ENCODE measurements at places on chromosomes 12 and 14.

DNA sequence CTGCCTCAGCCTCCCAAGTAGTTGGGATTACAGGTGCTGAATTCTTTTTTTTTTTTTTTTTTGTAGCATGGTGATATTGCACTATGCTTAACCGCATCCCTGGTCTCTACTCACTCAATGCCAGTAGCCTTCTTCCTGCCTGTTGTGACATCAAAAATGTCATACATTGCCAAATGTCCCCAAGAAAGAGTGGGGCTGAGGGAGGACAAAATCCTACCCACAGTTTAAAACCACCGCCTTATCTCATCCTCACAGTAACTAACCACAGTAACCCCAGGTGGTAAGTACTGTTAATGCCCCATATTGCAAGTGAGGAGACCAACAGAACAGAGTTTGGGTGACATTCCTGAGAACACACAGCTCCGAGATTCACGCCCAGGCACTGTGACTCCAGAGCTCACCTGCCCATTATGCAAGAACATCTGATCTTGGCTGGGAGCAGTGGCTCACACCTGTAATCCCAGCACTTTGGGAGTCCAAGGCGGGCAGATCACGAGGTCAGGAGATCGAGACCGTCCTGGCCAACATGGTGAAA lies 19.6 kb downstream of the MORN3 start:
- DNase-seq: no peak

DNA sequence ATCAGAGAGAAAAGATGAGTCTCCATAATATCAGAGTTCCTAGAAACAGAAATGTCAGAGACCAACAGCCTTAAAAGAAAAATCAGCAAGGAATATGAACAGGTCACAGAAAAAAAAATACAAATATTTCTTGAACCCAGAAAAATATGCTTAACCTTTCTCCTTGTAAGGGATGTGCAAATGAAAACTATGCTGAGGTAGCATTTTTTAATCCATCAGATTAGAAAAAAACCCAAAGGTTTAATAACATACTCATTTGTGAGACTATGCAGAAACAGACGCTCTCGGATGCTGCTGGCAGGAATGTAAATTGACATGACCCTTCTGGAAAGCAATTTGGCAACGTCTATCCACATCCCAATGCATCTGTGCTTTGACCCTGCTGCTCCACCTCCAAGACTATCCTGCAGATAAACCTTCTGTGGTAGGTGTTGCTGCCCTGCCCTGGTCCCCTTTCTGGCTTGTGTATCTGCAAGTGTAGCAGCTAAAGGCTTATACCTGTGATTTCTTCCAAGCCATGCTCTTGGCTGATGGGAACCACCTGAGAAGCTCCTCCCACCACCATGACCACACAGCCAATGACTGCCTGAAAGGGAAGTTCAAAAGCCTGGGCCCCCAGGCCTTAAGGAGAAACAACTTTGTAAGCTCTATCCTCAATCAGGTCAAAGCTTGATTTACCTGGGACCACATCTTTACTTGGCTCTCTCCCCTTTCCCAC lies 49.4 kb downstream of the LTBP2 start:
- no peak for DNase-seq

DNA sequence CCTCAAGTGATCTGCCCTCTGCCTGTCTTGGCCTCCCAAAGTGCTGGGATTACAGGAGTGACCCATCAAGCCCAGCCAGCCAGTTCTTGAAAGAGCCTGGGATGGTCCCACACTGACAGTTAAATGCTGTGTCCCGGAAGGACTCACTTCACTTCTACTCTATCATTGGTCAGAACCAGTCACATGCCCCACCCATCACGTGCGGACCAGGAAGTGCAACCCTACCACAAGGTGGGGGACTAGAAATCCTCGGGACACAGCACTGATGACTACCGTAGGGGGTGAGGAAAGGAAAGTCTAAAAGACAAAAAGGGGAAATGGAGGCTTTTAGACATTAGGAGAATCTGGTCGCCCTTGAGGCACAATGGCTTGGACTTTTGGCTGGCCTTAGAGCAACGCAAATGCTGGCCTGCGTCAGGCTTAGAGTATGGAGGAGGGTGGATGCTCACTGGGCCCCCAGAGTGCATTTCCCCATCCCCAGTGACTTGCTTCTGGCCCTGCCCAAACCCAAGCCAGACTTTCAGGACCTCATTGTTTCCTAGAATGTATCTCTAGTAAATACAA lies 207.7 kb downstream of the TTC8 start:
- no peak for DNase-seq

DNA sequence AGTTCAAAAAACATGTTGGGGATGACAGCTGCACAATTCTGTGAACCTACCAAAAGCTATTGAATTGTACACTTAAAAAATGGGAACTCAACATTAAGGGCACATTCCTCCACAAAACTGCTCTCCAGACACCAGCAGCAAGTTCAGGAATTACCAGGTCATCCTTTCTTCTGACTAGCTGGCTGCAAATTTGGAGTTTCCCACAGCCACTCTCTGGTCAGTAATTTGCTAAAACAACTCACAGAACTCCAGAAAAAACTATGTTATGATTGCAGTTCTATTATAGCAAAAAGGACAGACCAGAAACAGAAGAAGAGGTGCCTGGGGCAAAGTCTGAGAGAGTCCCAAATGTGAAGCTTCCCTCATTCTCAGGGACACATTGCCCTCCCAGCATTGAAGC lies 20.1 kb upstream of the PLEKHD1 start:
- DNase-seq: no peak

DNA sequence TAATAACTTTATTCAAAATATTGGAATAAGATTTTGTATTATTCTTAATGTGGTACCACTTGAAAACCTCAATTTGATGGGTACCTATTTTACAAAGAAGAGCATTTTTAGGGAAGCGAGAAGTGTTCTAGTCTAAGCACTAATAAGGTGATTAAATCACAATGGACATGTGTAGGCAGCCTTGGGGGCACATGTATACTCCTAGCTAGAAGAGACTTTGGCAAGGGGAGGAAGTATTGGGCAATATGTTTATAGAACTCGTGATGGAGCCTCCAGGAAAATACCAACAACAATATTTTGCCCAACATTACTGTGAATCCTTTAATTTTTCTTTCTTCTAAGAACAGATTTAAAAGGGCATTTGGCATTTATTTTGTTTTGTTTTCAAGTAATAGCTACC lies 280.3 kb downstream of the ADAMTS20 start:
- no peak for DNase-seq

DNA sequence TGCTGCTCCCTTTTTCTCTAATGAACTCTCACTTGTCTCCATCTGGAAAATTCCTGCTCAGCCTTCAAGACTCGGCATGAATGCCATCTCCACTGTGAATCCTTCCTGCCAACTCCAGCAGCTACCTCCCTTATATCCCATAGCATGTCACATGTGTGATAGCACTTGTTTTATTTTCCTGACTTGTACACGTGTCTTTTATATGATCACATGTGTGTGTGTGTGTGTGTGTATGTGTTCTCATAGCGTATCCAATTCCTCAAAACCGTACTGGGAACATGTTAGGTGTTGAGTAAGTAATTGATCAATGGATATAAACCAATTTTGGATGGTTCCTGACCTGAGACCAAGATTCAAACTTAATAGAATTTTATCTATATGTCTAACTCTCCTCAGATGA lies 1107.7 kb downstream of the GALC start:
- DNase-seq: no peak

DNA sequence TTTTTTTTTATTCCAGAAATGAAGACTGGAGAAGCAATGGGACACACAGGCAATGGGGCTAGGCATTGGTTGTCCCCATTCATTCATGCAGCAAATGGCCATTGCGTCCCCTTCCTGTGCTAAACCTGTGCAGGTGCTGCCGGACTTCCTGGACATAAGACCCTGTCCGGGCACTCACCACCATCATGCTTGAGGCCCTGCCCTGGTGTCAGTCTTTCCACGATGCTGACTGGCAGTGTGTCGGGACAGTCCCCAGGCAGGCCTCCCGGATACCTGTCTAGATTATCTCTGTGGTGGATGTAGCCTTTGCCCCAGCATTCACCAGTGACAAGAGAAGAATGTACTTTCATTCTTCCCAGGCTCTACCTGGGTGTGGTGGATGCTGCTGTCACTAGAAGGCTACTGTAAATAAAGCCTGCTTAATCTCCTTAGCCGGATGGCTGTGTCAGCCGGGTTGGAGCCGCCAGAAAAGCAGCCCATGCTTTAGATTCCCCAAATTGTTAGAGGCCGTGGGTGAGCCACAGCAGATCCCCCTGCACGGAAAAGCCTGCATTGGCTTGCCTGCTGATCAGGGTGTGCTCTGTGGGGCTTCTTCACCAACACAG lies 94.5 kb upstream of the PARP11 start:
- DNase-seq: no peak

GRCh38 chr12:95114766-95115405 lies 41.5 kb upstream of the NR2C1 start:
- no peak for DNase-seq

GRCh38 chr14:74474376-74474775 lies 18.7 kb downstream of the NPC2 start:
- no peak for DNase-seq

- DNase-seq: no peak
These were observed 81.3 kb downstream of the SCN8A start for GRCh38 chr12:51672334-51672733.

DNA sequence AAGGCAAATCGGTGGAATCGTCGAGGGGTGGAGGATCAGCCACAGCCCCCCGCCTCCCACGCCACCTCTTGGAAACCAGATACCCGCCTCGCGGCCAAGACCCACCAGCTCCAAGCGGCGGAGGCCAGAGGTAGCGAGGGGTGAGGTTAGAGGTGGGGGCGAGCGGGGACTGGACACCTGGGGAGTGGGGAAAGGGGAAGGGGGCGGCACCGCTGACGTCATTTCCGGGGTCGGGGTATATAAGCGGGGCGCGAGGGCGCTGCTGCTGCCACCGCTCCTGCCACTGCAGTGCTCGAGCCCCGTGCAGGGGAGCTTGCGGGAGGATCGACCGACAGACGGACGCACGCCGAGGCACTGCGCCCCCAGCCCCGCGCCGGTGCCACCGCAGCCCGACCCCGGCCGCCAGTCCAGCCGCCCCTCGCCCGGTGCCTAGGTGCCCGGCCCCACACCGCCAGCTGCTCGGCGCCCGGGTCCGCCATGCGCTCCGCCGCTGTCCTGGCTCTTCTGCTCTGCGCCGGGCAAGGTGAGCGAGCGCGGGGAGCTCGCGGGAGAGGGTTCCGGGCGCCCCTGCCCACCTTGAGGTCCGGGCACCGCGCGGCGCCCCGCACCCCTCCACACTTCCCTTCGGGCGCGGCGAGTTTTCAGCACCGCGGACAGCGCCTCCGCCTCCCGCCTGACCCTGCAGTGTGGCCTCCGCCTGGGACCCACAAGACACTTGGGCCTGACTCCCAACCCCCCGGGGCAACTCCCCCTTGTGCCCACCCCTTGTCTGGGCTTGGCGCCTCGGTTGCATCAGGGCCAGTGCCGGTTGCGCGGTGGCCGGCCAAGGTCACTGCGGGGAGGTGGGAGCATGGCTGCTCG lies at the start of gene CHGA:
CHGA (plus strand) TSS at position 268 of the 861 bp plus-strand sequence; CDS start at position 478, 210 bp downstream.
- DNase-seq: peak; percentile 42

DNA sequence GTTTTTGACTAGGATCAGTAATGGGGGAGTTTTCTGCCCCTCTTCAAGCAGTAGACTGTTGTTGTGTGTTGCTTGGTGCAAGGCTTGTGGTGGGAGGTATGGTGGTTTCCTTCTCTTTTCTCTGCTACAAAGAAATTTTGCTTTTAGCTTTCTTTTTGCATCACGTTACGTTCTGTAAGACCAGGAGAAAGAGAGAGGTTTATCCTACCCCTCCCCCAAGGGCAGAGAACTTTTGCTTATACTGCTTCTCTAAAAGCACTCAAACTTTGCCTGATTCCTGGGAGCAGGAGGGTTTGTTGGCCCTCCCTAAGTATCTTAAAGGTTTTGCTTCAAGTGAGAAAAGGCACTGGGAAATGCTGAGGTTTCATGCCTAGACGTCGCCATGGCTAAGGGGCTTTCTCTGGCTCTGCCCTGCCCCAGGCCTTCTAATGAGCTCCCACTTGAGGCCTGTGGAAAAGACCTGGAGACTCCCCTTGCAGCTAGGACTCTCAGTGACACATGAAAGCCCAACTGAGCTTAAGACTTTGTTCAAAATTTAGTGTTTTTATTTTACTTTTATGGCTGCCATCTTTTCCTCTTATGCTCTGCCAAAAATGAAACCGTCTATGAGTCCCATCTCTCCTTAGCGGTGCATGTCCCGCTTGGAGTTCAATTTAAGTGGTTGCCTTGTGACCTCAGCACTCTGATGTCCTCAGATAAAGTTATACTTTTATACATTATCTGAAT lies 49.2 kb downstream of the EIF2S3B start:
- no peak for DNase-seq

DNA sequence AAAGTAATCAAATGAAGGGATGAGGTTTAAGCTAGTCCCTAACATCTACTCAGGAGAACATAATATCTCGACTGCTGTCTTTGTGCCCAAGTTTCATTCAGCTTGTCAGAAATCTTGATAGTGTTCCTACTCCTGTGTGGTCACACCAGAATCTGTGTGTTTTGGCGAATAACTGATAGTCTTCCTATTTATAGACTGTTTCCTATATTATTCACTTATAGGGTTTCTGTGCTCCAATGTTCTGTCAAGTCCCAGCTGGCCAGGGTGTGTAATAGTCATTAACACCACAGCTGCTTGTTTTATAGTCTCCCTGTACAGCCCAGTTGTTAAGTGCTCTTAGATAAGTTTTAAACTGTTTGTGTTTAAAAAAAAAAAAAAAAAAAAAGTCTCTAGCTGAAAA lies 45.9 kb downstream of the GPR135 start:
- no peak for DNase-seq

DNA sequence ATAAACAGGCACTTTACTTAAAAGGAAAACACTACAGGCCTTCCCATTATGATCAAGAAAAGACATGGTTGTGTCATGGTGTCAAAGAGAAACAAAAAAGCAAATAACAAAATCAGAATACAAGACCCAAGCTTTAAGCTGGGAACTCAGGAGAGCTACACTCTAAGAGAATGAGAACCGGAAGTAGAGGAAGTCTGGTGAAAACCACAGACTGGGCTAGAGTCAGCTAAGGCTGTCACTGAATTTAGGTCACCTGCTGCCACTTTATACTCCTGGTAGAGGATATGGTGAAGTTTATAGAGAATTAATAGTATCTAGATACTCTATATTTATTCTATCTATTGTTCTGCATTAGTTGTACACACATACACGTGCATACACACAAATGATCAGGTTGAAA lies 971.7 kb downstream of the FLRT2 start:
- no peak for DNase-seq

DNA sequence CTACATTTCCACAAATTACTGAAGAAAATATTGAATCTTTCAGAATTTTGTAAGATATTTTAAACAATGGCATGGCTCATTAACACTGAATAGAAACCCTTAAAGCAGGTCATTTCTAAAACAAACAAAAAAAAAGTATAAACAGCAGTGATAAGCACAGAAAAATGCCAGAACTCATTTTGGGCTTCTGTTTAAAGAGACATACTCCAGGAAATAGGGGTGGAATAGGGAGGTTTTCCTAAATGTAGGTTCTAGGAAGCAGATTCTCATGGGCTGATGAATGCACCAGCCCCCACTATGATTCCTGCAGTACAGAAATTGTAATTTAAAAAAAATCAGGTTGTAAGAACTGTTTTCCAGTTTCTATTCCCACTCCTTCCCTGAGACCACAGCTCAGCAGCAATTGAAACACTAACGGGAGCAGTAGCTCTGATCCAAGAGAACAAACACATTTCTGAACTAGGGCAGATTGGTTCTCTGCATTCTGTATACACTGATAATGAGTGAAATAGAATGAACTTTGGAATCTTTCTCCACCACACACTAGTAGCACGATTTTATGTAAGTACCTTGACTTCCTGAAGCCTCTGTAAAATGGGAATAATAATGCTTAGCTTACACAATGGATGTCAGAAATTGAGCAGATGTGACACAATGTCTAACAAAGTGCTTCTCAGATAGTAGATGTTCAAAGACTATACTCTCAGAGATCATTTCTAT lies 115.6 kb upstream of the TMTC1 start:
- no peak for DNase-seq

All from activated CD4-positive, alpha-beta T cell treated with anti-CD3 and anti-CD28 coated beads, Interleukin-2, amount 50 U/mL, for 1 hour (primary cell).